Activated effector memory CD4-positive, alpha-beta T cell treated with anti-CD3 and anti-CD28 coated beads, Interleukin-2, amount 50 U/mL, for 16 hours (primary cell): ENCODE measurements at places on chromosomes 6 and 20.
A peak's percentile ranks its signal among the peaks of the same experiment; 100 is the strongest.

GRCh38 chr6:154478701-154479060 lies 31.8 kb downstream of the CNKSR3 start:
- no peak for DNase-seq

DNA sequence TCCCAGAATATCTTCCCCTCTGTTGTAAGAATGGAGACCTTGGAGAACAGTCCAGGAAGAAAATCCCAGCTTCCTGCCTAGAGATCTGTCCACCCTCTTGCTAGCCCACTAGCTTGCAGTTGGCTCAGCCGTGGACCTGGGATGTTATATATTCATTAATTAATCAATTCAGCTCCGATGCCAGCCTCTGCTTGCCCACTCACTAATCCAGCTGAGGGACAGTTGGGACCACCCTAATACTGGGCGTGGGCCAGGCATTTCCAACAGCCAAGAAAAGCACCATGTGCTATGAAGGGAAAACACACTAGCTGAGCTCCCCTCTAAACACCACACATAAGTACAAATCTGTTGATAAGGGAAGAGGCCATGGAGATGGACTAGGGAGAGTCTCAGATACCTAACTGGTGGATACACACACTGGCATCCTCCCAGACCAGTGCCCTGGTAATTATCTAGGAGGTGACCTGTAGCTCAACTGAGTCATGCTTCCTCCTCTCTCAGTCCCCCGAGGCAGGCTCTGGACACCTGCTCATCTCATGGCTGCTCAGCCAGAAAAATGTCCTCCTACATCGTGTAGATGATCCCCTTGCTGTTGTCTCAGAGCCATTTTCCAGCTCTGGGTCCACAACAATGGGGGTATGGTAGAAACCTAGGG lies 78.9 kb downstream of the ANKRD60 start:
- no peak for DNase-seq

DNA sequence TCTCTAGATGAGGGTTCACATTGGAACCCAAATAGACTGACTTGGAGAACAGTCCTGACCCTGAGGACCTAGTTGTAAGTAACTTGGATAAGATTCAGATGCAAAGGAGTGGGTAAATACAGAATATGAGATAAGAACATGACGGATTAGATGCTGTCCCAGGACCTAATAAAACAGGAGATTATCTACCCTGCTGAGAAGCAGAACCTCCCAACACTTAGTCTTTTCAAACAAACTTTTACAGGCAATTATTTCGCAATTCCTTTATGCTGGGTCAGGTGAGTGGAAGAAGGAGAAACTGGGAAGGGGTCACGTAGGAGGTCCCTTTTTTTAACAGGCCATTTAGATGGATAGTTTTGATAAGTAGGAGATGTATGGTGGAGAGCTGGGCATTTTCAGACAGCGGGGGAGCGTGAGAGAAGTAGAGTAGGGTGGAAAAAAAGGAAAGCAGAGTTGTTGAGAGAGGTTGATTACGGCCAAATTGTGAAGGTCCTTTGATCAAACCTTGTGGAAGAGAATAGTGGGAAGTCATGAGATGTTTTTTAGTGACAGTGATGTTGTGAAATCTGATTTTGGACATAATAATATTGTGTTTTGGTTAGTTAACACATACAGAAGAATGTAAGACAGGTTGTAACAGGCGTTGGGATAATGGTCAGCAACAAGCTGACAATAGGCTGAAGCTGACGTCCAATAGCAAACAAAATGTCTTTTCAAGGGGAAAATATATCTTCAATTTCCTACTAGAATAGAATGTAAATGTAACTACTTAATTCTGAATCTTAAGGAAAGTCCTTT lies 32.8 kb downstream of the FAM83B start:
- DNase-seq = no peak

DNA sequence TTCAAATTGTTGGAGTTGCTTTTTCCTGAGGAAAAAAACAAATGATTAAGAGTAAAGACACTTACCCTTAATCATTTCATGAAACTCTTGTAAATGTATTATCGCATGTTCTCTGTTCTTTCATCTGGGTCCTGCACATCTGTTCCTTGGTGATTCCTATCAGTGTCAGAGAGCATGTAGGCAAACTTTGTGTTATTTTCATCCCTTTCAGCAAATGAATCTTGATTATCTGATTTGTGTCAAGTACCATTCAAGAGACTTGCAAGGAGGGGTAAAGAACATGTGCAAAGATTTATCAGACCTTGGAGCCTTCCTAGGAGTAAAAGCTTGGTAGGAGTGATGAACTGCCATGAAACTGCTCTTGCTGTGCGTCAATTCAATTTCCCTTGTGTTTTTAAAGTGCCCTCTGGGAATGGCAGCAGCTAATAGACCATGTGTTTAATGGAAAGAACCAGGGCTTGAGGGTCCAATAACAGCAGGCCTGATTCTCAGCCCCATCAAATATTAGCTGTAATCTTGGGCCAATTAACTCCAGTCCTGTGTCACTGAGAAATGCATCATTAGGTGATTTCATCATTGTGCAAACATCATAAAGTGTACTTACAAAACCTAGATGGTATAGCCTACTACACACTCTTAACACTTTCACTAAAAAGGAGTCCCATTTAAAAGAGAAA lies 118.9 kb upstream of the CEP85L start:
- no peak for DNase-seq

DNA sequence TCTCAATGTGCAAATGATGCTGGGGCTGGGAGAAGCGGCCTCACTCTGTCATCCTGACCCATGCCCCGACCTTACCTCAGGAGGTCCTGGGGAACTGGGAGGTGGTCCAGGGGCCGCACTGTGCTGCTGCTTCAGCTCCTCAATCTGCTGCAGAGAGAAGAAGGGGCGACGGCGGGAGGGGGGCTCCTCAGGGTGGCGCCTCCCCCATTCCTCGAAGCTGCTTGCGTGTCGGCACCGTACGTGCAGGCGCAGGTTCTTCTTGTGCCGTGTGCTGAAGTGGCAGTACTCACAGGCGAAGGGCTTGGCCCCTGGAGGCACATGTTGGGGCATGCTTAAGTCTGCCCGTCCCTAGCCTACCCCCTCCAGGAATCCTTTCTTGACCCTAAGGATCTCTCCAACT lies 12.9 kb downstream of the ZNF335 start:
- no peak for DNase-seq

- peak; percentile 58 for DNase-seq
Measured at GRCh38 chr6:36698871-36699271, 1.2 kb downstream of the RAB44 start.

DNA sequence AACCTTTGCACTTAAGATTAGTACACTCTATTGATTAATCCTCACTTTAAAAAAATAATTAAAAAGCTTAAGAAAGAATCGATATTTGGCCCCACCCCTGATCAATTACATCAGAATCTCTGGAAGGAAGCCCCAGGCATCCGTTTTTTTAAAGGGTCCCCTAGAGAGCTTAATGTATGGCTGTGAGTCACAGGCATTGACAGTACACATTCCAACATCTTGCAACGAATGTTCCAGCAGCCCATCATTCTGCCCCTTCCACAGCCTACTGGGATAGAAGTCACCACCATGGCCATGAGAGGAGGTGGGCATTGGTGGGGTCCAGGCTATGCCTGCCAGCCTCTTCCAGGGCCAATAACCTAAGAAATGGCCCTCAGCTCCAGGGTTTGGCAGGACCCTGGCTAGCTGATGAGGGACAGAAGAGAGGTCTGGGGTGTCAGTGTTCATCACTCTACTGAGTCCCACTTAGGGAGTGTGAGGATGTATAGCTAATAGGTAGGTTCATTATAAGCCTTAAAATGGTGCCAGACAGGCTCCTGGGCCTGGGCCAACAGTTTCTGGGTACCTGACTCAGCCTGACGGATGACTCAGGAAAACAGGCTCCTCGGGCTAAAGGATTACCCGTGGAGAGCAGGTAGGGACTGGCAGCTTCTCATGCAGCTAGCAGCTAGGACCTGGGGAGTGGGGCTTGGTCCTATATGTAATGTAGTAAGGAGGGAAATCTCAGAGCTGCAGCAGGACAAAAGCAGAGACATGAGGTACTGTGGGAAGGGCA lies 40.4 kb downstream of the MDGA1 start:
- DNase-seq = no peak

GRCh38 chr6:116438590-116439448 lies 22.4 kb upstream of the CALHM6 start:
- DNase-seq = no peak

GRCh38 chr6:38213251-38213658 lies 393.7 kb downstream of the ZFAND3 start:
- DNase-seq = no peak

GRCh38 chr20:46965477-46965876 lies 70.8 kb downstream of the EYA2 start:
- no peak for DNase-seq

GRCh38 chr6:69286331-69286730 lies 510.5 kb downstream of the LMBRD1 start:
- no peak for DNase-seq

GRCh38 chr6:89404512-89404911 lies 7.6 kb downstream of the RRAGD start:
- DNase-seq = no peak

- no peak for DNase-seq
Measured at GRCh38 chr20:46550461-46550860, at the start of gene OCSTAMP. OCSTAMP (minus strand) TSS chr20:46550654; CDS start chr20:46550560, 94 bp downstream.

DNA sequence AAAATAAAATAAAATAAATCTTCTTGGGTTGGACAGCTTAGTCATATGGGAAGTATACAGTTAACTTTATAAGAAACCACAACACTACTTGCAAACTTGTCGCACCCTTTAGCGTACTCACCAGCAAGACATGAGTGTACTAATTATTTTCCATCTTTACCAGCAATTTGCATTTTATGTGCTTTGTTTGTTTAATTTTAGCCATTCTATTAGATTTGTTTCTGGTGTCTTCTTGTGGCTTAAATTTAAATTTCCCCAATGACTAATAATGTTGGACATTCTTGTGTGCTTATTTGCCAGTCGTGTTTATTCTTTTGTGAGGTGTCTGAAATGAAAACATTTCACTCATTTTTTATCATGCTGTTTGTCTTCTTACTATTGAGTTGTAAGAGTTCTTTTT lies 1172.2 kb upstream of the CITED2 start:
- no peak for DNase-seq

DNA sequence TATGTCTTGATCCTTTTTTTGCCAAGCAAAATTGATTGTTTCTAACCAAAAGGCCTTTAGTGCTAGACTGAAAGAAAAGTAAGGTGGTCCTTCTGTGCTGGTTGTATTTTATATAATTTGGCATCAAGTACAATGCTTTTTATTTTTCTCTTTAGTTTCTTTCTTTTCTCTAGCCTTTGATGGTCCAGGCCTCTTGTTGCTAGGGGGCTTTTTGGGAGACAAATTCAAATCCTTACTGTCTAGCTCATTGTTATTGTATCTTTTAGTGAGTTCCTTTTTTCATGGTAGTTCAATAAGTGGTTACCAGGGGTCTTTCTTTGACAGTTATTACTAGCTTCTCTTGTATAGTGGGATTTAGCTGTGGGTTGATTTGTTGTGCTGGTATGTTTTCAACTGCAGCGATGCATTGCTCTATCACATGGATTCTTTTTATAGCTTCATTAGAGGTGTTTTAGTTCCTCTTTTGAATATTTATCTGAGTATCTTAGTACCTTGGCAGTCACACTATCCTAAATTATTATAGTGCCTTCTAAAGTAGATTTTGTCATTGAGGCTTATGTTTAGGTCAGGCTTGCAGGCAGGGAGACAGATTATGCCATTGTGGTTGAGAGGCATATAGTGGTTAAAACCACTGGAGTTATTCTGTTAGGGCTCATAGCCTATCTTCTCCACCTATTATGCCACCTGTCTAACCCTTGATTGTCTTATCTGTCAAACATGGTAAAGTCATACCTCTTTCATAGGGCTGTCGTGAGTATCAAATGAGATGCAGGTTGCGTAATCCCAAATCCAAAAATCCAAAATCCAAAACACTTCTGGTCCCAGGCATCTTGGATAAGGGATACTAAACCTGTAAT lies 49.5 kb downstream of the KCNS1 start:
- no peak for DNase-seq

- DNase-seq = no peak
Measured at GRCh38 chr20:19996222-19996621, 20.9 kb upstream of the NAA20 start.

GRCh38 chr6:54881067-54881730 lies 34.6 kb downstream of the FAM83B start:
- no peak for DNase-seq

DNA sequence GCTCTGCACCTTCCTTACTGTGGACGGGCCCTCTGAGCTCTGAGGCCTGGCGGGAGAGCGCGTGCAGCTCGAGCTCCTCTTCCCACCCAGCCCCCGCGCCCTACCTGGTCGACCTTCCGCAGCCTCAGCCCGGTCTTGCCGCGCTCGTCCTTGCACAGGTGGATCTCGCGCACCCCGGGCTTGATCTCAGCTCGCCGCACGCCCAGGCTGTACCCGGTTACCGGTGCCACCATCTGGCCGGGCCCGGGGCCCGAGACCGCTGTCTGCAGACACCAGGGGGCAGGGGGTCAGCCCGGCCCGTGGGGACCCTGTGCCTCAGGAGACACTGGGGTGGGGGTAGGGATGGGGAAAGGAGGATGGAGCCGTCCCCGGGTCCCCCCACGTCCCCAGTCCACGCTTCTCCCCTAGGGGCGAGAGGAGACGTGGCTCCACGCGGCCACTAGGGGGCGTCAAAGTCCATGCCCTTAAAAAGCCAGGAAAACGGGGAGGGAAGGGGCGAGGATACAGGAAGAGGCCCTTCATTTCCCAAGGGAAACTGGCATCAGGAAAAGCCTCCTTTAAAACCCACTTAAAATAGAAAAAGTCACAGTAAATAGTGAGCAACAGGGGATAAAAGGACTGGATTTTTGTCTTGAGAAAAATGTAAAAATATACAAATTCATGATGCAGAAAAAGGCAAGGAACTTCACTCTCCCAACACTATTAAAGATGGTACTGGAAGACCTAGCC lies 15.5 kb downstream of the SDCBP2 start:
- DNase-seq = peak; percentile 89
